ENCODE measurements at places on chromosomes 5 and 9.

GRCh38 chr5:53362521-53362941 lies 117.9 kb upstream of the FST start:
- DNase-seq = no peak

GRCh38 chr9:27033815-27034403 lies 28.4 kb upstream of the LRRC19 start:
- DNase-seq = peak; percentile 17

GRCh38 chr5:36442352-36442751 lies 140.7 kb upstream of the RANBP3L start:
- no peak for DNase-seq

DNA sequence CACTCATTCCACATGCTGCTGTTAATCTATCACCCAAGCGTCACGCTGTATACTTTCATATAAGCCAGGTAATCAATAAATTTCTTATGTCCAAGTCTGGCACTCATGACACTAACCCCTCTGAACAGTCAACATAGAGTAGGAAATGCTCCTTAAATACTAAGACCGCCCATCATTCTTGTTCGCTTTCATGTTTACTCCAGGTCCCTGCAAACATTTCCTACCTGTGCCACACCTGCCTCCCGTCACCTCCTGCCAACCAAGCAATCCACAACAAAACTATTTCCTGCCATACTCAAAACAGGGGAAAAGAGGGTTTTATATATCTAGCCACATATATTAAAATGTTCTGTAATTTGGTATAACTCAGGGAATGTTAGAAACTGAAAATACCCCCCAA lies 39.0 kb downstream of the ZFR start:
- DNase-seq = no peak

DNA sequence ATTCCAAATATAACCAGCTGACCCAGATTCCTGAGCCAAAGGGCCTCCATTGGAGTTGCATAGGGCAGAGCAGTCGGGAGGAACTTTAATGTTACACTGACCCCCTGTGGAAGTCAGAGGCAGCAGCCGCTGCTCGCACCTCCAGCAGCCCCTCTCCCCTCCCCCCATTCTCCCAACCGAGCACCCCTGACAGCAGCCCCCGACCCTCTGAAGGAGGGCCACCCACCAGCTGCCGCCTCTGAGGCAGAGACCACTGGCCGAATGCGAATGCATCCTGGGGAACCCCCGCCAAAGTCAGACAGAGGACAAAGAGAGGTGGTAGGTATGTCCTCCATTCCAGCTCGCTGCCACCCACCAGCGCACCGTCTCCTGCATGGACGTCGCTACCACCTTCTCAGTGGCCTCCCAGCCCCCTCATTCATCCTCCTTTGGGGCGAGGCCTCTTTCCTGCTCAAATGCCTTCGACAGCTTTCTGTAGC lies 231.0 kb downstream of the CDK5RAP2 start:
- no peak for DNase-seq

DNA sequence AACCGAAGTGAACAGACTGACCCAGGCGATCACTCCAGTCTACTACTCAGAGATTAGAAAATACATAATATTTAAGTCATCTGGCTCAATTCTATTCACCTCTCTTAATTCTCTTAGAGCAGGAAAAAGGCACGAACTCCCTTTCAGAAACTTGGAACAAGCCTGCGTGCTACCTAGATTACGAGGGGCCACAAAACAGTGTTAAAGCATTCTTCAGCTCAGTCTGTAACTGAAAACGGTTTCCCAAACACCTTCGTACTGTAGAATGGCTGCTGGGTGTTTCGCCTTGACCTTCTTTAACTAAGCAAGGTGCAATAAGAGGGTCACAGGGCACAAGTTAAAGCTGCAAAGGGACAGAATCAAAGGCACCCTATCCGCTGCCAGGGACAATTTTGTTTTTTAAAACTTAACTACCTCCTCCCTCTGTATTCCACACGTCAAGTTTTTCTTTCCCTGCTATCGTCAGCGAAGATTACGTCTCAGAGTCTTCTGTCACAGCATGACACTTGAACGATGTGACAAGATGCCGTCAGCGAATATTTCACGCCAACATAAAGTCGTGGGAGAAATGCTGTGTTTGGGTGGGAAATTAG lies 687 bp downstream of the LYSMD3 start:
- DNase-seq = peak; percentile 6

GRCh38 chr9:2241461-2241835 lies 226.3 kb downstream of the SMARCA2 start:
- DNase-seq = no peak

- DNase-seq = peak; percentile 8
Observed at GRCh38 chr5:102223542-102224477, 72.3 kb downstream of the SLCO4C1 start.
